ENCODE measurements at places on chromosomes 3 and 15.
A peak's percentile ranks its signal among the peaks of the same experiment; 100 is the strongest.

DNA sequence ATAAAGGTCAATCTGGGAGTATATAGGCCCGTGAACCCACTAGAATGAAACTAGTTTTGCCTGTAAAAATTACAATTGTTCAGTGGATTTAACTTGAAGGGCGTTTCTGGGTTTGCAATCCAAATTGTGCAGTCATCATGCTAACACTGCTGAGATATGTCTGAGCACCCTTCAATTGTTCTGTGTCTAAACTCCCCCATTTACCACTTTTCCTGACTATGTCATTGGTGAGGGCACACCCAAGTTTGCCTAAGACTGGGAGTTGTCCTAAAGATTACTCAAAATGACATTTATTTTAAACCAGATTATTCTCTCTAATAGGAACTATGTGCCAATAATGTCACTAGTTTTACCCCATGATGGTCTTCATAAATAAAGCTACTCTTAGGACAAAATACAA is 54.6 kb downstream of the EMC4 start:
- DNase-seq: no peak

- DNase-seq: no peak
Observed at GRCh38 chr3:8982509-8982908, 19.2 kb upstream of the RAD18 start.

DNA sequence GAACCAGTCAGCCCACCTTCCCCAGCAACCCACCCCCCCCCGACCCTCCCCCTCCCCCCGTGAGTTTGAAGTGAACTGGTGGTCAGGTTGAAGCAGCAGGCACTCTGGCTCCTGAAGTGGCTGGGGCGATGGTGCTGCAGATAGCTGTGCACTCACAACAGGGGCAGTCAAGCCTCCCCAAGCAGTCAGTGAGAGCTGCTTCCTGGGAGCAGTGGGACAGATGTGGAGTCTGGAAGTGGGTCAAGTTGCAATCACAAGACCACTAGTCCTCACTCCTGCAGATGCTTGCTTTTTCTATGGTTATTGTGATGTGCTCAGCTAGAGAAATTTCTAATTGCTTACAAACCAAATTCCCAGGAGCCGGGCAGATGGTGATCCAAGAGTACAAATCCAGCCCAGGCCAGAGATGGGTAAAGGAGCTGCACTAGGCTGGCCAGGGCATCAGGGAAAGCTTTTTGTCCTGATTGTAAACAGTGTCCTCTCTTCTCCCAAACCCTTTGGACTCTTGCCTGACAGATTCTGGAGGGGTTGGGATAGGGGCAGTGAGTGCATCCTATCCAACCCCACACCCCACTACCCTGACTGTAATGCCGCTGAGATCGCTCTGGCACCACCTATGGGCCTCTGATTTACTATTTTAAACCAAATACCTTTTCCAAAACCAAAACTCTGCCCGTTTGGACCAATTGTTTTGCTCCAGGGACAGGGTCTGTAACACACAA is 9.8 kb upstream of the CLPX start:
- DNase-seq: no peak

DNA sequence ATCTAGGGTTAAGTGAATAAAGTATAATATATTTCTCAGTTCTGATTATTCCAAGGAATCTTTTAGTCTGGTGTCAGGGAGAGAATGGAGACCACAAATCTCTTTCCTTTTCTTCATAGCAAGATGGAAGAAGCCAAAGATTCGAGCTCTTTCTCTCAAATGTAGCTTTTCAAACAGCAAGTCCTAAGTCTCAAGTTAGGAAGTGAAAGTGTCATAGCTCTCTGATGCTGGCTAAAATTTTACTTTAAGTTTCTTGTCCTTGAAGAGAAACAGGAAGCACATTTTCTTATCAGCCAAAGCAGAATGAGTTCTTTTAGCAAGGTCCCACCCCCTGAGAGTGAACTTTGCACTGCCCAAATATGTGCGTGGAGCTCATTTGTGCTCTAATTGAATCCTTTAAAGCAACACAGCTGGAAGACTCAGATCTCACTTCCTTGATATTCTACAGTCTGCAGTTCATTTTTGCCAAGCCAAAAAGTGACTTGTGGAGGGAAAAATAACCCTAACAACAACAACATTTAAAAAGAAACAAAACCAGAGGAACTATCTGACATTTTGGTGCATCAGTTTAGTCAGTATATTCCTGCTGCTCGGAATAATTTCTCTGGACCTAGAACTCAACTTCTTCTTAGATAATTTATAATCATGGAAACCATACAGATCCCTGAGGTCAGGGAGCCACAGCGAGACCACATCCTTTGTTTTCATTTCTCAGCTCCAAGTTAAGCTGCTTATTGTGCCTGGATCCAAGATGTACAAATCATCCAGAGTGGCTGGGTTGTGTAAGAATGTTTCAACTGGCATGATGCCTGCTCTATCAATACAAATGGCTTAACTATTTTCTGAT is 238.7 kb upstream of the P2RY1 start:
- peak; percentile 31 for DNase-seq

- DNase-seq: no peak
Observed at GRCh38 chr3:73363093-73363492, 261.6 kb downstream of the PDZRN3 start.

GRCh38 chr15:79371591-79371990 is 60.5 kb upstream of the MINAR1 start:
- no peak for DNase-seq

DNA sequence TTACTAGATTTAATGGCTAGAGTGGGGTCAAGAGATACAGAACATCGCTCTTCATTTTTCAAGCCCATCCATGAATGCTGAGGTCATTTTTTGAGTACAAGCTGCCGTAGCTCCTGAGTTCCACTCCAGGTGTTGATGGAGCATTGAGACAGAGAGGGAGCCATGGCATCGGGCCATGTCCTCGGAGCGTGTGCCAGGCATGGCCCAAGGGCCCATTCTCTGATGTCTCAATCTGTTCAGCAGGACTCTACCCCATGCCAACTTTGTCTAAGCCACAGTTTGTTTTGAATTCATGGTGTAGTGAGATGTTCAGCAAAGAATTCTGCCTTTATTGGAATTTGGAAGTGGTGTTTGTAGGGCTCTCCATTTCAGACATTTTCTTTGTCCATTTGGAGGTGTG is 110.5 kb upstream of the ADAMTS9 start:
- no peak for DNase-seq

GRCh38 chr15:76987896-76988860 is 6.7 kb upstream of the PSTPIP1 start:
- DNase-seq: no peak

DNA sequence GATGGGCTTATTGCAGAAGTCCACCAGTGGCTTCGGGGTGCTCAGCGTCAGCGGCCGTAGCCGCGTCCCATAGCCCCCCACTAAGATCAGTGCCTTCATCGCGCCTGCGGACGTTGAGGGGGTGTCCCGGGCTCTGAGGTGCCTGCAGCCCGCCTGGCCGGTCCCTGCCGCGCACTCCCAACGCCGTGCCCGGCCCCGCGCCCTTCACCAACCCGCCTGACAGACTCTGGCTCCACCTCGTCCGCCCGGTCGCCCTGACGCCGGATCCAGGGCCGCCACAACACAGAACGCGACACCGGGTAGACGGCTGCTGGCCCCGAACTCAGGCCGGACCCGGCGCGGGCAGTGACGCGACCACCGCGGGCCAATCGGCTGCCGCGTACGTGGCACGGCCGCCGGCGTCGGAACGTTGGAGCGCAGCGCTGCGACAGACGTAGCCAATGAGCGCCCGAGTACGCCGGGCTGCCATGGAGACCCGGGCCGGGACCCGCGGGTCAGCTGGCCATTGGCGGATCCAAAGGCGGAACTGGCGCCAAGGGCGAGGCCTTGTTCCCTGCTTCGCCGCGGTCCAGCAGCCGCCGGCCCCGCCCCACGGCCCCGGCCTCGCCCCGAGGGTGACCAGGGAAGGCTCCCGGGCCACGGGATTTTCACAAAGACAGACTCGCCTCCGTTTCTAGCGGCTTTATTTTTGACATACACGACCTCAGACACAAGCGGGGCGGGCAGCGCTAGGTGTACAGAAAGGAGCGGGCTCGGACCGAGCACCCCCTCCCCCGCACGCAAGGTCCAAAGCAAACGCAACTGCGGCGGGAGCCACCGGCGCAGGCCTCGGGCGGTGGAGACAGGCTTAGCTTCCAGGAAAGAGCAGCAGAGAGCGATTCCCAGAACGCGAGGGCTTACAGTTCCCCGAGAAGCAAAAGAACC is at the start of gene GMPPB:
GMPPB (minus strand) TSS at position 324 of the 924 bp plus-strand sequence; CDS start at position 99, 225 bp downstream.
- peak; percentile 79 for DNase-seq

- no peak for DNase-seq
Observed at GRCh38 chr3:27575499-27575898, 91.3 kb upstream of the SLC4A7 start.

- DNase-seq: peak; percentile 25
Observed at GRCh38 chr15:42137461-42138261, 18.8 kb downstream of the PLA2G4F start.

- peak; percentile 12 for DNase-seq
Observed at GRCh38 chr3:74267588-74268184, 346.8 kb downstream of the CNTN3 start.

DNA sequence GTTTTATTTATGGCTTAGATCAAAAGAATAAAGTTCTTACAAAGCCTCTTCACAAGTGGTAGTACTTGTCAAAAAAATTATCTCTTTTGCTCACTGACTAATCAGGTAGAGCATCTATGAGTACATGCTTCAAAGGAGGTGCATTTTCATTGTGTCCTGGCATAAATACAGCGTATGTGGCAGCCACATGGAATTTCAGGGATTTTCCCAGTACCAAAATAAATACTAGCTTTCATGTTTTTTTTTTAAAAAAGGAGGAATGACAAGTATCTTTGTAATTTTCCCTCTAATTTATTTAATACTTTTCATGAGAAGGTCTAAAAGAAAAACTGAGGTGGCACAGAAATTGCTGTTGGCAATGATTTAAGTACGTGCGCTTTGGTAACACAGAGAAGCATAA is 597.8 kb upstream of the ALCAM start:
- DNase-seq: no peak

DNA sequence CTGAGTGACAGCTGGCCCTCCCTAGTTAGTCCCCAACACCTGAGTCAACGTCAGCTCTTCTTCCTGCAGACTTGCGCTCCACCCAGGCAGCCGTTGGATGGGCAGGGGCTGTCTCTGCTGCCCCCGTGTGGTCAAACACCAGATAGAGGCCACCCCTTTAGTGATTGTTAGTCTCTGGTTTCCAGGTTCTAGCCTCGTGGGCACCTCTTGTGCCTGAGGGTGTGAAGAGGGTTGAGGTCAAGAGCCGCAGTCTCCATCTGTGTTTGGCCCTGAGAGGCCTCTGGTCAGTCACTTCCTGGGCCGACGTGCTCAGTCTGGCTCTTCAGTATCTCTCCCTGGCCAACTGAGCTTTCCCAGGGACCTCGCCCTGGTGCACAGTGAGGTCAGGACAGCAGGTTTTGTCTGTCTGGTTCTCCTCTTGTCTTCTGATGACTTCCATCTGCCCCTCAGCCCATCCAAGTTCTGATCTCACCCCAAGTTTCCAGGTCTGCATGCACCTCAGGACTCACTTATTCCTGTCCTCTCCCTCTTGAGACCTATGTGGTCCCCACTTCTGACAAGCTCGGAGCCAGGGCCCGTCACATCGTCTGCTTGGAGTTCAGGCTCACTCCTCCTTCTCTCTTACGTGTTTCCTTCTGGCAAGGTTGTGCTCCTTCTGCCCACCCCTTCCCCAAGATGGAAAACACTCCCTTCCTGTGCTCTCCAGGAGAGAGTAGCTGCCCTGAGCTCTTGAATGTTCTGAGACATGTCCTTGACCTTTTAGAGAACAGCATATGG is 20.9 kb downstream of the CD276 start:
- DNase-seq: no peak

DNA sequence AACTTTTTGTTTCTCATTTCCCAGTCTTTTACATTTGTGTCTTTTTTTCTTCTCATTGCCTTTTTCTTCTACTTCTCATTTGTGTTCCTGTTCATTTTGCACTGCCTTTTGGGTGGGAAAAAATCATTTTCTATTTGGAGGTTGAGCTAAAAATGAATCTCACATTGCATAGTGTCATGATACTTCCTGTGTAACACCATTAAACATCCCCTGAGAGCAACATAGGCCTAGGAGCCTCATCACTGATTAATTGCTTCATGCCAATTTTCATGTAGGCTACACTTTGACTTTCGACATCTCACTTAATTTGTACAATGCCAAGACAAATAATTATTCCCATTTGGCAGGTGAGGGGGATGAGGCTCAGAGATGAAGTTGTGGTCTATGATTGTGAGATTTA is 279.2 kb downstream of the EDEM1 start:
- DNase-seq: no peak

DNA sequence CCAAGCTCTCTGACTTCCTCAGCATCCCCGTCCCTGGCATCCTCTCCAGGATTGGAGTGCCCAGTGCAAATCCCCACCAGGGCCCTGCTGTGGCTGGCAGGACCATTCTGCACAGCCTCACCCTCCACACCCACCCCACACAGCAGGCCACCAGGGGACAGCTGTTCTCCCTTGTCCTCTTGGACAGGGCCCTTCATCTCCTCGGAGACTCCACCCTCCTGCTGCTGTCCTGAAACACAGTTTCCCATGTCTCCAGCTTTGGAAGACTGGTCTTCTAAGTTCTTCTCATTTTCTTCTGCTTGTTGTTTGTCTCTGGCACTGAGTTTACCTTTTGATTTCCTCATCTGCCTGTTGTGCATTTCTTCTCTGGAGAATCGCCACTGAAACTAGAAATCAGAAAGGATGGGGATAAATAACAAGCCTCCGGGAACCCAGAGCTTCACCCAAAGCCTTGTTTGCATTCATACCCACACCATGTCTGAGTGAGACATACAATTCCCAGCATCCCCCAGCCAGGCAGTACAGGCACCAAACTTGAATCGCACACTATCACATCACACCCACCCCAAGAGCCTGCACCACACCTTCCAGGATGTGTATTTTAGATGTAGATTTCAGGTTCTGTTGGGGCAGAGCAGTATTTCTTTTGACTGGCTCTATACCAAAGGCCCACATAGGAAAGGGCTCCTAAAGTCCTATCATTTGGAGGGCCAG is 52.0 kb downstream of the OXNAD1 start:
- no peak for DNase-seq

- DNase-seq: no peak
Observed at GRCh38 chr15:29089731-29090616, 179.6 kb downstream of the NSMCE3 start.

All from HFF-Myc (cell line).